Occipital lobe (tissue), 3 donors: ENCODE measurements at places on chromosomes 4 and X. TPM values are rescaled to one million over a fixed set of nuclear protein-coding genes. Genes with fewer than 3 reads are reported as not detected.

DNA sequence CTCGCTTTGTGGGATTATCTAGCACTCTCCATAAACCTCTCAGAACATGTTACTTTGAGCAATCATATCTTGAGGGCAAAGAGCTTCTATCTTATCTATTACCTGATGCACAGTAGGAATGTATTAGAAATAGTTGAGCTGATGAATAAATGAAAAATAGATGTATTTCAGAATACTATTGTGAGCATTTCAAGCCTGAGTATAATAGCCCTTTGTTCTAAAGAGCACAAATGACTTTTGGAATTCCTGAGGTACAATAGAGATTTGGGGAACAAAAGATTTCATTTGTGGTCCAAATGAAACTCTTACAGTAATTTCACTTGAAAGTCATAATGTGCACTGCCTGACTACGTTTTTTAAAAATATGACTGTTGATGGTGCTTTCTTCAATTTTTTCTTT, 159.5 kb downstream of the UGT8 start:
- no peak for DNase-seq

DNA sequence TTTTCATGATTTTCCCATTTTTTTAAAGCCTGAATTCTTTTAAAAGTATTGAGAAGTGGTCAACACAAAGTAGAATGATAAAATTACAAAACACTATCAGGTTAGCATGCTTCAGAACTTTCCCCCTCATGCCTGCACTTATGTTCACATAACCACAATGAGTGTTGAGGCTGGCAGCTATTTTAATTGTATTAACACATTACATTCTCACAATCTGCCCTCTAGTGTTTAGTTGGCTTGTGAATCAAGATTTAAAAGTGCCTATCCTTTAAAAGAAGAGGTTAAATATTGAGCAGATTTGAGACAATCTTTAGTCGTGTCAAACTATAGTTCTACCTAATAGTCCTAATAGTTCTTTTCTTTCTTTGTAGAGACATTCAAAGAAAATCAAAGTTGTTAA, 93.6 kb upstream of the NAP1L5 start:
- no peak for DNase-seq

- no peak for DNase-seq
Measured at GRCh38 chr4:68732653-68733466, 62.4 kb upstream of the UGT2B15 start.

- no peak for DNase-seq
Measured at GRCh38 chrX:134676436-134676835, 18.2 kb upstream of the PLAC1 start.

The CXXC4 gene
- total RNA-seq = 128 TPM
